ENCODE measurements at places on chromosomes 3 and 15.
A peak's percentile ranks its signal among the peaks of the same experiment; 100 is the strongest.

DNA sequence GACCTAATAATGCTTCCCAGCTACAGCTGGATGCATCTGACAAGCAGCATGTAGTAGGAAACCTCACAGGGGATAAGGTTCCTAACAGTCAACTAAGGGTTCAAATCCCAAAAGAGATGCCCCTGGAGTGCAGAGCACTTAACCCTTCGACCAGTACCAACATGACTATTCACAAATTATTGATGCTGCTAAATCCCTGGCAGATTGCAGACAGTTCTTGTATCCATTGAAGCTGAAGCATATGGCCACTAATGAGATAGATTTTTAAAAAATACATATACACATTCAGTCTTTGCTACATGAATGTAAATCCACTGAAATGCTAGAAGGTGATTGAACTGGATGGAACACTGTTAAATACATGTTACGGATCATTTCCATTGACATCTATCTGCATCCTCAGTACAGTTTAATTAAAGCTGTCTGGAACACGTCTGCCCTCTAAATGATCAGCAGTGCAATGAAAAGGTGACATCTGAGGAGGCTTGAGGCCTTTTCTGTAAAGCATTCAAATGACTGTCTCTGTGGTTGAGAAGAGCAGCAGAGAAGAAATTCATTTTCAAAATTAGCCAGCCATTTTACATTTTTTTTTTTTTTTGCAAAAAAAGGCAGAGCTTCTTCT lies 19.5 kb upstream of the NANOGP8 start:
- no peak for DNase-seq

DNA sequence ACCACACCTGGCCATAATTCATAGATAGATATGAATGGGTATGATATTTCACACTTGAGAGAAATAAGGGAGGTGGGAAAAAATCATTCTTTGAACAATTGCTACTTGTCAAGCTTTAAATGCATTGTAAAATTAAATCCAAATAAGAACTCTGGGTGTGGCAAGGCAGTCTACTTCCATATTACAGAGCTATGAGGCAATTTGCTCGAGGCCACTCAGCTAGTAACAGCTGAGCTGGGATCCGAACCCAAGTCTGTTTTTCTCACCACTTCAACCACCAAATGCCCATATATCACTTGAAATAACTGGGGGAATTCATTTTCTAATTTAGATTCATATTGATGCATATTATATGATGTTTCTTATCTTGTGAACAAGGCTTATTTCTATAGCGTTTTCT lies 482.2 kb upstream of the ADAMTS9 start:
- DNase-seq = no peak

DNA sequence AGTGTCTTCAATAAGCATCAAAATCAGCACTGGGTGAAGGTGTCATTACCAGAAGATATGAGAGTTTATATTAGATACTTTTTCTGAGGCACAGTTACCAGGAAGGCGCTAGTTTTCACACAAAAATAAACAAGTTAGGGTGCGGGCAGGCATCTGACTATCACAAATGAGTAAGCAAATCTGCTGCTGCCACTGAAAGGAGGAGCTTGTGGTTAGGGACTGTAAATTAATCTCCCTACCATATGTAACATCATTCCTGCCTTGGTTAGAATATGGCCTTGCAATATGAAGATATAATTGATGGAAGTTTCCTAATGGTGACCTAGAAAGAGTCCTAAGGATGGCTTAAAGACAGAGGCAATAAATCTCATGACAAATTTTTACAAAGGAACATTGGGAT lies 19.5 kb upstream of the EID1 start:
- no peak for DNase-seq

GRCh38 chr3:117130222-117130621 lies 420.6 kb downstream of the TUSC7 start:
- no peak for DNase-seq

GRCh38 chr3:78683284-78683683 lies 1084.5 kb downstream of the ROBO1 start:
- no peak for DNase-seq

GRCh38 chr15:68553314-68553993 lies 25.3 kb upstream of the CORO2B start:
- DNase-seq = no peak

DNA sequence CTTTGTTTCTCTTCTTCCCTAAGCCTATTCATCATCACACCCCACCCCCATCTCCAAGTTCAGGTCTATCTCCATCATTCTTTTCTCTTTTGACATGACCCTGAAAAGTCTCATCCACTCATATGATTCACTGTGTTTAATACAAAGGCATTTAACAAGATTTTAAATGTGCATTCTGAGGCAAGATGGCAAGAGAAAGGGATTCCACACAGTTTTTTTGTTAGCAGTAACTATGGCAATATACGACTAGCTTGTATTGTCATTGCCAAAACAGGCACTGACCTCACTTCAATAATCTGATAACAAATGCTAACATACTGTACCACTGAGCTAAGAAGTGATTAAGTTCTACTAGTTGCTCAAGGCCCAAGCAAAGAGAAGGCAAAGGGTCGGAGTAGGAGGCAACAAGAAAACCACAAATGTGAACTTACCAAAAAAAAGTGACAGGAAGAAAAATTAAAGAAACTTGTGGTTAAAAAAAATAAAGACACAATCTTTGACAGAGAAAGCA lies 53.2 kb downstream of the FBN1 start:
- DNase-seq = no peak

GRCh38 chr15:55222588-55222987 lies 25.8 kb upstream of the RSL24D1 start:
- DNase-seq = no peak

- DNase-seq = no peak
These were observed 176.5 kb upstream of the PFN2 start for GRCh38 chr3:150146991-150147761.

- no peak for DNase-seq
These were observed 116.6 kb downstream of the SLCO3A1 start for GRCh38 chr15:91970142-91970541.

DNA sequence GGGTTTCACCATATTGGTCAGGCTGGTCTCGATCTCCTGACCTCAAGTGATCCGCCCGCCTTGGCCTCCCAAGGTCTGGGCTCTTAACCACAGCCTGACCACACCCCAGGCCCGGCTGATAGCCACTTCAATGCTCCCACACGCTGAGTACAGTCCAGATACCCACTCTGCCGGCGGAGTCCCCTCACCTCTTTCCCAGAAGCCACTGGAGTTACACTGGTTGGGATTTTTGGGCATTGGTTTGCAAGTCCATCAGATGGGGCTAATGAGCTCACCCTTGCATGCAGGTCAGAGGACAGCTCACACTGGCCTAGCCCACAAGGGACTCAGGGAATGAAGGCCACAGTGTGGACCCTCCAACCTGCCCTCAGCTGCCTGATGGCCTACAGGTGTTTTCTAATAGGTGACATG lies 60.1 kb downstream of the IQSEC1 start:
- DNase-seq = no peak

GRCh38 chr3:14948609-14949038 lies 1.2 kb downstream of the NR2C2 start:
- no peak for DNase-seq

DNA sequence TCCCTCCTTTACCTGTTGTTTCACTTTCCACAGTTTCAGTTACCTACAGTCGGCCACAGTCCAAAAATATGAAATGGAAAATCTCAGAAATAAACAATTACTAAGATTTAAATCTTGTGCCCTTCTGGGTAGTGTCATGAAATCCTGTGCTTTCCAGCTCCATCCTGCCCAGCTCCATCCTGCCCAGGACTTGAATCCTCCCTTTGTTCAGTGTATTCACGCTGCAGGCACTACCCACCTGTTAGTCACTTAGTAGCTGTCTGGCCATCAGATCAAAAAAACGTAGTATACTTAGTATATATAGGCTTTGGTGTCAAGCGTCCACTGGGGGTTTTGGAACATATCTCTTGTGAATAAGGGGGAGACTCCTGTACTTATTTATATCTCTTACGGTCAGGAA lies 329.0 kb upstream of the SEMA6D start:
- DNase-seq = no peak

GRCh38 chr3:12922306-12922705 lies 80.9 kb upstream of the RPL32 start:
- no peak for DNase-seq

GRCh38 chr3:10600296-10600714 lies 94.9 kb upstream of the ATP2B2 start:
- no peak for DNase-seq

DNA sequence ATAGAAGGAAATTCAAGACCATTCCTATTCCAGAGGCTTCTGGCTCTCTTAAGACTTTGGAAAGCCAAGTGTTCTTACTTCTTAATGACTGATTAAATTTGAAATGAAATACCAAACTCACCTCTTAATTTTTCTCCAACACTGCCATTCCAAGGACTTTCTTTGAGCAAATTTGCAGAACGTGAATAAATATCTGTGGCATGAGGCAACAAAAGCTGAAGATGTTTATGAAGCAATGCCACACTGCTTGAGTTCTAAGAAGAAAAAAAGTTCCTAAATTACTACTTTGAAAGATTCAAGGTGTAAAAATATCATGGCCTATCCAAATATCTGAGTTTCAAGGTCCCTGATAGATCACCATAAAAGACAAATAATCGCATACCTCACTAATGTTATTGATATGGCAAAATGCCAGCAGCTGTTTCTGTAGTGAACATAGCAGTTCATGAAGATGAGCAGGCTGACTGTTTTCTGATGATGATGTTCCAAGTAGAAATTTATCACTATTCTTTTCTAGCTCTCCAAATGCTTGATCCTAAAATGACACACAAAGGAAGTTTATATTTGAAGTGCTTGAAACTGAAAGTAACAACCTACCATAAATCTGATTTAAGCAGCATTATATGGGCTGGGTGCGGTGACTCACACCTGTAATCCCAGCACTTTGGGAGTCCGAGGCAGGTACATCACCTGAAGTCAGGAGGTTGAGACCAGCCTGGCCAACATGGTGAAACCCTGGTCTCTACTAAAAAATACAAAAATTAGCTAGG lies 104.4 kb downstream of the HERC1 start:
- no peak for DNase-seq

- DNase-seq = no peak
These were observed 299.2 kb downstream of the ADAMTS17 start for GRCh38 chr15:100042558-100042957.

DNA sequence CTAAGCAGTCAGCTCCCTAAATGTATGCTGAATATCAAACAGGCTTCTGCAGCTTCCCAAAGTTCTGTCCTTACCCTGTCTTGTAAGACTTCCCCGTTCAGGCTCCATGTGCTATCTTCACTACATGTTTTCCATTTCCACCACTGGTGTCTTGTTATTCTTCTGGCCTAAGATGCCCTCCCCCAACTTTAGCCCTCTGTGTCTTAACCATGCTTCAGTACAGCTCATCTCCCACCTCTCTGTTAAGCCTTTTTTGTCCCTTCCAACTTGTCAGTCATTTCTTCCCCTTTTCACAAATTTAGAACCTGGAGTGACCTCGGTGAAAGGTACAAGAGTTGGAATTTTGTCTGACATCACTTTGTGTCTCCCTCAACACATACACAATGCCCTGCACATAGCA lies 151.7 kb upstream of the TBL1XR1 start:
- DNase-seq = no peak

GRCh38 chr3:158148218-158148617 lies 38.3 kb downstream of the RSRC1 start:
- no peak for DNase-seq

DNA sequence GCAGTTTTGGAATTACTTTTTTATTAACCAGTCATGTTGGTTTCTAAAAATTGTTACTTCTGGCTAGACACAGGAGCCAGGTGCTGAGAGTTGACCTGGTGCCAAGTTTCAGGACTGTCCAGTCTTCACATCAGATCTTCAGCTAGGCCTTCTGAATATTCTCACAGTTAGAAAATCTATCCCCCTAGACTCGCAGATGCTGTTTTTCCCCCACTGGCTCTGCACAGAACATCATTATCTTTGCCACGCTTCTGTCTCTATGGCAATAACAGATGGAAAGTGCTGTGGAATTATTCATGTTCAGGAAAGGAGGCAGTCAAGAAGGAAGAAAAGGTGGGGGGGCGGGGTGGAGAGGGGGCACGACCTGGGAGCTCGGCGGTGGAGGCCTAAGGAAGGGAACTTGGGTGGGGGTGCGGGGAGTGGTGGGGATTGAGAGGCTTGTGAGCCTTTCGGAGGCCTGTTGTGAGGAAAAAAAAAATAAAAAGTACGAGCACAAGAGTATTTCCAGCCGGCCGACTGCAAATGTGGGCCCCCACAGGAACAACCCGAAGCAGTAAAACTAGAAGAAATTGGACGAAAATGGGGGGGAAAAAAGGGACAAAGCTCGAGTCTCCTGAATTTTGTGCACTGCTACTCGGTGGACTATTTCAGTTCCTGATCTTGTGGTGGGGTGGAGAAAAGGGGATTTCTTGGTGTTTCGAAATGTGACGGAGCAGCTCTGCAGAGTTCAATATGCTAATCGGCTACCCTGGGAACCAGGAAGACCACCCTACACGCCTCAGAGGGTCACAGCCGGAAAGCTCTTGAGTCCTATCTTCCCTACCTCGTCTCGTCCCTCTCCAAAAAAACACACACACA lies 1.5 kb upstream of the SKIL start:
- DNase-seq = peak; percentile 59

- DNase-seq = no peak
These were observed 159.4 kb downstream of the KLF13 start for GRCh38 chr15:31485911-31486461.

GRCh38 chr3:58129041-58129770 lies 81.6 kb downstream of the DNASE1L3 start:
- no peak for DNase-seq

DNA sequence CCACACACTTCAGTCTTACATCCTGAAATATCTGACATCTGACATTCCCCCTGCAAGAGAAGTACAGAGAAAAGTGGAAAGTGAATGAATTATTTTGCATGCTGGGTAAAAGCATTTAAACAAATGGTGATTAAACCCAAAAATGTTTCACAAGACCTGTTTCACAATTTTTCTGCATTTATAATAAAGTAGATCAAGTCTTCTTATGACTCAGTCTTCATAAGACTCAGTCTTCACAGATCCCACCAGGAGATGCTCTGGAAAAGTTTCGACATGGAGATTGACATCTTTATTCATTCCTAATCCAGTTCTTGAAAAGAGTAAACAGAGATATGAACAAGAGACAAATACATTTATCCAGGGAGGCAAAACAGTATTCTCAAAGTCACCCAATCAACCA lies 13.2 kb upstream of the EDC3 start:
- DNase-seq = no peak

GRCh38 chr15:49706805-49707204 lies 86.0 kb downstream of the DTWD1 start:
- DNase-seq = no peak

DNA sequence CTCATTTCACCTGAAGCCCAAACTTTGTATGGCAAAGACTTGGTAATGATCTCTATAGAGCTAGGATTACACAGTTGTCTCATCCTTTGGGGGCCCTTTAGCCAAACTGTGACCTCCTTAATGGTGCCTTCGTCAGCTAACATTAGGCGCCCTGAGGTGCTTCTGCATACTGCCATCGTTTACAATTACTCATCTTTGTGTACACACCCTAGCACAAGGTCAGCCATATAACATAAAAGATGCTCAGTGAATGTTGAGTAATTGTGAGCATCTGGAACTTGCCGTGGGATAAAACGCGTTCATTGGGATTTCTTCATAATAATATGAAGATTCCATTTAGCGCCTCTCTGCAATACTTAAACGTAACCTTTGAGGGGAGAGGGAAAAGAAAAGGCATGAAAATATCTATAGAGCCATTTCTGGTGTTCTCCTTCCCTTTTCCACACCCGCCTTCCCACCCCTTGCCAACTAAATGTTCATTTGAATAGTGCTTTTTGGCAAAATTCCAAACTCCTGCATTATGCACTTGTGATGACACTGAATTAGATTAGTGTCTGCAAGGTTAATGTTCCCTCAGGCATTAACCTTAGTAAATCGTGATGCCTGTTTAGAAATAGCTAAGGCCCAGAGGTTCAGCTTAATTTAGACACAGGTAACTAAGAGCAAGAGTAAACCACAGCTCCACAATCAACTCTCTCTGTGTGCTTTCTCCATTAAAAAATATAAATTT lies 990 bp upstream of the ZNF148 start:
- DNase-seq = no peak

All from NCI-H1417 treated with DMSO at 0.1 percent for 48 hours (cell line).